Trophoblast cell (in vitro differentiated cells and primary cell): ENCODE measurements at places on chromosomes 5 and 9.

- DNase-seq, result no peak
- H3K36me3 ChIP-seq, result no peaks in the 10 kb centered on the region
- no peaks in the 10 kb centered on the region for H3K4me1 ChIP-seq
Measured at GRCh38 chr9:73773896-73774295, 622.2 kb downstream of the ANXA1 start.

- H3K27me3 ChIP-seq, result no peaks in the 10 kb centered on the region
- peaks cover 17% of the 10 kb centered on the region for H3K4me1 ChIP-seq
- no peak overlapping the region for H3K4me3 ChIP-seq
- no peak for DNase-seq
Measured at GRCh38 chr9:89791754-89792153, 186.9 kb downstream of the GADD45G start.

DNA sequence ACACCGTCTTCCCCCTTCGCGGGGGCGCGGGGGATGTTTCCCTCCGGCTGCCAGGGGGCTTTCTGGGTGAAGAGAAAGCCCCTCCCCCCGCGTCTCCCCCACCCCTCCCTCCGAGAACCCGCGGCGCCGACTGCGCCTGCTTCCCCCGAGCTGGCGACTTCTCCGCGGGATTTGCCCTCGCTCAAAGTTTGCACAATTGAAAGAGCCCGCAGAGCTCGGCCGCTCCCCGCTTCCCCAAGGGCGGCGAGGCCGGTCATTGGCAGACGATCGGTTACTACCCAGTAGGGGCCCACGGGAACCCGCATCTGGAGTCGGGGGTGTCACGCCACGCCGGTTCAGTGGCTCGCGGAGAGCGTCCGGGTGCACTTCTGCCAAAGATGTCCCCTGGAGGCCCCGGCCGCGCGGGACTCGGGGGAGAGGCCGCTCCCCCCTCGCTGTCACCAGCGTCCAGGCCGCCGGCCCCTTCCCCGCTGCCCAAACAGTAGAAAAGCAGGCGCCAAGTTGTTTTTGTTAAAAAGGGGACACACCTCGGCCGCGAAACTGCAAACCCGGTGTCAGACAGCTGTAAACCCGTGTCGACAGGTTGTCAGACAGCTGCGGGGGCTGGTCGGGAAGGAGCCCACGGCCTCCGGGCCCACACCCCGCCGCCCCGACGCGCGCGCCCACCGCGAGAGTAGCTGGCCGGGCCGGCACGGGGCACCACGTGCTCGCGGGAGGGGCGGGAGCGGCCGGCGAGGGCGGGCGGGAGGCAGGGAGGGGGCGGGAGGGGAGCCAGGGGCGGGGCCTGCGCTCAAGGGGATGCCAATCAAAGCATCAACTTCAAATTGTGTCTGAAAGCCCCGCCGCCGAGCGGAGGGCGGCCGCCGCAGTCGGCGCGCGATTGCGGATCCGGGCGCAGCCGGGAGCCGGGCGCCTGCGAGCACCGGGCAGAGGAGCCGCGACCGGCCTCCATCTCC is at the start of gene IRX1:
IRX1 (plus strand) TSS at position 827 of the 956 bp plus-strand sequence. CDS start 274 bp downstream, outside the sequence.
- H3K27me3 ChIP-seq, result peaks cover 95% of the 10 kb centered on the region
- H3K36me3 ChIP-seq, result no peaks in the 10 kb centered on the region
- H3K4me3 ChIP-seq, result no peak within 1 kb of the TSS
- no peak for DNase-seq

GRCh38 chr5:129619782-129620181 is 128.1 kb upstream of the MINAR2 start:
- H3K36me3 ChIP-seq, result no peaks in the 10 kb centered on the region
- no peaks in the 10 kb centered on the region for H3K27me3 ChIP-seq
- DNase-seq, result no peak
- no peak overlapping the region for H3K27ac ChIP-seq
- H3K4me1 ChIP-seq, result no peaks in the 10 kb centered on the region

DNA sequence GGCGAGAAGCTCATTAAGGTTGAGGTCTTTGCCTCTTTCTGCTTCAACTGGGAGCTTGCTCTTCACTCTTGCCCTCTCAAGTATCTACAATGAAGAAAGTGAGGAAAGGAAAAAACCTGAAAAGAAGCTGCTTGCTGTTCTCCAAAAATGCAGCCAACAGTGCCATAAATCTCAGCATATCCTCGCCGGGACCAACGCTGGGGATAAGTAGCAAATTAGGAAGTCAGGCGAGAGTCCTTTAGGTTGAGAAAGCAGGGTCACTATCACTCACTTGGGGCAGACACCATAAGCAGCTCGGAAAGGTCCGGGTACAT is 399 bp downstream of the NUP155 start:
- H3K4me3 ChIP-seq, result peak overlapping the region; percentile 85
- H3K36me3 ChIP-seq, result no peaks in the 10 kb centered on the region
- DNase-seq, result no peak
- peak overlapping the region; percentile 29 for H3K27ac ChIP-seq
- H3K4me1 ChIP-seq, result peaks cover 9% of the 10 kb centered on the region

DNA sequence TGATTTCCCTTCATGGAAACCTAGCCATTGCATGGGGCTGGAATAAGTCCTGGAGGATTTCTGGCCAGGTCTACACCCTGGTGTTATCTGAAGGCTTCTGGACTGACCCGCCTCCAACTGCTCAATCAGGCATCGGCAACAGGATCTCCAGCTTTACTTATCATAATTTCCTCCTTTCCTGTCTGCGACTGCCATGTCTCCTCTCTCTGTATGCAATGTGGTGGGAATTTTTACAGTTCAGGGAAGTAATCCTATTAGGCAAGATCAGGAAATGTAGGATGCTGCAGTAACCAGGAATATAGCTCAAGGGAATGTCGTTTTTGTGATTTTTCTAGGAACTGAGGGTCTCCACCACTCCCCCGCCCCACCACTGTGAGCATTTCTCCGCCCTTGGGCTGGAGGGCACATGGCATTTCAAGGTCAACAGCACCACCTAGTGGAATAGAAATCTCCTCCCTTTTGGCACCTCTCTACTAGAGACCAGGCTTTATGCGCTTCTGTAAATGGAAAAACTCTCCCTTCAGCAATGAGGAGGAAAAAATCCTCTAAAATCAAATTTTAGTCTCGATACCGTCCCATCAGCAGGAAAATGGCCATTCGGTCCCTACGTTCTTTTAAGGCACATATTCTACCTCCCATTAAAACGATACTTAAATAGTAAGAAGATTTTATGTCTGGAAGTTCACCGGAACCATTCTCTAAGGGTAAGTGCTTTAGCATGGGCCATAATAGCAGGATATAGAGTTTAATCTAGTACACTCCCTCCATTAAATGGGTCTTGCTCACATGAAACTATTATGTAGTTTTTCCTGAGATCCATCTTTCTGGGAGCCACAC is 93.0 kb downstream of the YTHDC2 start:
- no peaks in the 10 kb centered on the region for H3K27me3 ChIP-seq
- H3K4me1 ChIP-seq, result no peaks in the 10 kb centered on the region
- peak; percentile 4 for DNase-seq
- H3K36me3 ChIP-seq, result no peaks in the 10 kb centered on the region
- H3K4me3 ChIP-seq, result no peak overlapping the region
- H3K27ac ChIP-seq, result no peak overlapping the region

GRCh38 chr9:30356221-30356620 is 2028.2 kb upstream of the ACO1 start:
- H3K4me3 ChIP-seq, result no peak overlapping the region
- H3K27me3 ChIP-seq, result no peaks in the 10 kb centered on the region
- H3K36me3 ChIP-seq, result no peaks in the 10 kb centered on the region
- DNase-seq, result no peak

DNA sequence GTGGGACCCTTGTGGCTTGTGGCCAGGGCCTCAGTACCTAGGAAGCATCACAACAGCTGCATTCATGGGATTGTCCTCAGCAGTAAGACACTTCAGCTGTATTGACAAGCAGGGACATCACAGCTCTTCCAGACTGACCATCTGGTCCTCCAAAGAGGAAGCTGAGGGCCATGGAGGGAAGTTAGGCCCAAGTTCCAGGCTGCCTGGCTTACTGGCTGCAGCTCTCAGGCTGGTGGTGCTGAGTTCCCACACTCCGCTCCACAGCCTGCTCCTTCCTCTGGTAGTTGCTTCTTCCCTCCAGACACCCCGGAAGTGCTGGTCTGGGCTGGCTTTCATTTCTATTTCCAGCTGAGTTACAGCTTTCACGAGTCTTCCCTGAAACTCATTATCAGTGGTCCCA is 5.7 kb upstream of the STING1 start:
- no peaks in the 10 kb centered on the region for H3K27me3 ChIP-seq
- DNase-seq, result no peak
- H3K4me3 ChIP-seq, result no peak overlapping the region
- no peak overlapping the region for H3K27ac ChIP-seq
- H3K36me3 ChIP-seq, result no peaks in the 10 kb centered on the region

DNA sequence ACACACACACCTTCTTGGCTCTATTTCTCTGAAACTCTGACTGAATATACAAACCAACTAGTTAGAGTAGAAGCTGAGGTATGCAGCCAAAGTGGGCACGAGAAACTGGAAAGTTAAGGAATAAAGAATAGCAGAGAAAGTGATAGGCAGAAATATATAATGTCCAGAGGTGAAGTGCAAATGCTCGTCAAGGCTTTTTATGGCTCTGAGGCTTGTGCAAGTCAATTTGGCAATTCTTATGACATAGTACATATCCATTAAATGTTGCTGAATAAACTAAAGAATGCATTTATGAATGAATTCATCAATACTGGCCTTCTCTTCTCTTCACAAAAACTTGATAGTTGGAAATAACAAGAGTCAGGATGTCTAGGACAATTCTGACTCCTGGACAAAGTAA is 490.1 kb upstream of the DMAC1 start:
- H3K4me1 ChIP-seq, result no peaks in the 10 kb centered on the region
- no peak overlapping the region for H3K27ac ChIP-seq
- H3K36me3 ChIP-seq, result no peaks in the 10 kb centered on the region
- H3K4me3 ChIP-seq, result no peak overlapping the region

DNA sequence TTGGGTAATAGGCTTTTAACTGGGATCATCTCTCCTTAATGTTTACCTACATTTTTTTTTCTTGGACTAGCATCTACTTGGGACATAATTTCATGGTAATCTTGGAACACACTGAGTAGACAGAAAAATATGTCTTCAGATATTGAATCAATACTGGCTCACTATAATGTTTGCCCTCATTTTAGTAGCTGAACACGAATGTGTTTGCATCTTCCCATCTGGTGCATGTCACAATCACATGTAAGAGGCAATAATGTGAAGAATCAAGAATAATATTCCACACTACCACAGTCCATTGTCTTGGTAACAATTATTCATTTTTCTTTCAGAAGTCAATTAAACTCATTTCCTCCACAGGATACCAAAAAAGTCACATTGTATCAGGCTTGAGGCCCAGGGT is 382.7 kb upstream of the CDH10 start:
- H3K27me3 ChIP-seq, result no peaks in the 10 kb centered on the region
- no peak overlapping the region for H3K4me3 ChIP-seq
- no peaks in the 10 kb centered on the region for H3K36me3 ChIP-seq
- H3K27ac ChIP-seq, result no peak overlapping the region
- no peak for DNase-seq
- no peaks in the 10 kb centered on the region for H3K4me1 ChIP-seq

DNA sequence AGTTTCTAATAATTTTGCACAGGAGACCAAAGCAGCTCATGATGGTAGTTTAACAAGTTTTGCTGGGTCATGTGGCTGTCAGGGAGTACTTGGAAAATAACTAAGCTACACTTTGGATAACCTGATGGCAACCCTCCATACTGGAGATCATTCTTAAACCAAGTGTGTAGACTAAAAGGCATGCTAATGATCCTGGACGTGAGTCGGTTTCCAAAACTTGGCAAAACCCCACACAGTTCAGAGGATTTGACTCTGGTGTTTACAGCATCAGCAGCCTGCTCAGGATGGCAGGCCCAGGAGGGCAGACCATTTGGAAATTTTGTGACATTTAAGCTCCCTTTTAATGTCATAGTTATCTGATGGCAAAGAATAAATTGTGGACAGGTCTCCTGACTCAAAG is 196.5 kb upstream of the EFNA5 start:
- no peak overlapping the region for H3K4me3 ChIP-seq
- H3K27me3 ChIP-seq, result no peaks in the 10 kb centered on the region
- H3K27ac ChIP-seq, result no peak overlapping the region
- no peak for DNase-seq
- H3K36me3 ChIP-seq, result no peaks in the 10 kb centered on the region

GRCh38 chr5:126479810-126480209 is 56.6 kb downstream of the GRAMD2B start:
- H3K4me1 ChIP-seq, result no peaks in the 10 kb centered on the region
- H3K27ac ChIP-seq, result no peak overlapping the region

- no peaks in the 10 kb centered on the region for H3K4me1 ChIP-seq
- no peak overlapping the region for H3K4me3 ChIP-seq
- H3K27me3 ChIP-seq, result no peaks in the 10 kb centered on the region
- H3K36me3 ChIP-seq, result no peaks in the 10 kb centered on the region
- no peak for DNase-seq
- no peak overlapping the region for H3K27ac ChIP-seq
Measured at GRCh38 chr5:20601678-20602100, 613.7 kb upstream of the CDH18 start.

- H3K27ac ChIP-seq, result no peak overlapping the region
- no peaks in the 10 kb centered on the region for H3K4me1 ChIP-seq
- H3K27me3 ChIP-seq, result no peaks in the 10 kb centered on the region
- H3K36me3 ChIP-seq, result no peaks in the 10 kb centered on the region
Measured at GRCh38 chr5:40041452-40041851, 616.7 kb upstream of the DAB2 start.

DNA sequence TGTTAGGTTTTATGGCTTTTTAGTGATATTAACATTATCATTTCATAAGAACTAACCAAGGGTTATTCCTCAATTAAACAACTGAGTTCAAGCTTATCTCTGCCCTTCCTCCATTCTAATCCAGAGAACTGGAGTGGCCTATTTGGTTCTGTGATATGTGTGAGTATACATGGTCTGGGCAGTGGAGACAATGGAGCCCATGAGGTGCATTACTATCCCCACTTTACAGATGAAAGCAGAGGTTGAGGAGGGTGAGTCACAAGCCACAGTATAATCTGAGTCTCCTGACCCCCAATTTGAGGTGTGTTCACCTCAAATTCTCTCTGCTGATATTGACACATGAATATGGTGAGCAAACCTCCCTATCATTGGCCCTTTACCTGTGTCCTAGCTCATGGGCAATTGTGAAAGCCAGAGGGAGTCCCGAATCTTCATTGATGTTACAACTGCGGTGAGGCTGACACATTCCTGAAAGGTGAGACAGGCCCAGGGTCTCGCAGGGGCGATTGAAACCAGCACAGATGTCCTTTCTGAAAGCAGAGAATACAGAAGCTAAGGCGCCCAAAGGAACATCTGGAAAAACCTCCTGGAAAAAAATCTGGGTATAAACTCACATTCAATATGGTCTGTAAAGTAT is 217.2 kb downstream of the TARS1 start:
- DNase-seq, result no peak
- H3K4me3 ChIP-seq, result no peak overlapping the region
- no peaks in the 10 kb centered on the region for H3K27me3 ChIP-seq
- H3K36me3 ChIP-seq, result no peaks in the 10 kb centered on the region
- H3K27ac ChIP-seq, result no peak overlapping the region

DNA sequence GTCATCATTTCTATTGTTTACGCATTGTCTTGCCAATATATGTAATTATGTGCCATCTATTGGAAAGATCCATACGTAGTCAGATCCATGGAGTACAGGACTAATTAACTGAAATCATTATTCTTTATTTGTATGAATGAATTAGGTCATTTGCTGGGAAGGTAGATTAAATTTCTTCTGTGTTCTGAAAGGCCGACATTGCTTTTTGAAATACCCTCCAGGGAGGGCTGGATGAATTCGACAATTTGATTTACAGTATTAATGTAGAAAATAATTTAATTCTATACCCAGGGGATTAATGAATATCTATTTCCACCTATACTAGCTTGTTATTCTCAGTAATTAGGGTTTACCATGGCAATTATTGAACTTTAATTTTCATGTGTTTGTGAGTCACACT is 117.6 kb downstream of the CHSY3 start:
- no peaks in the 10 kb centered on the region for H3K36me3 ChIP-seq
- no peak for DNase-seq
- H3K27ac ChIP-seq, result no peak overlapping the region
- H3K4me3 ChIP-seq, result no peak overlapping the region
- H3K27me3 ChIP-seq, result no peaks in the 10 kb centered on the region
- no peaks in the 10 kb centered on the region for H3K4me1 ChIP-seq
